ENCODE measurements at places on chromosomes 5 and 9.

DNA sequence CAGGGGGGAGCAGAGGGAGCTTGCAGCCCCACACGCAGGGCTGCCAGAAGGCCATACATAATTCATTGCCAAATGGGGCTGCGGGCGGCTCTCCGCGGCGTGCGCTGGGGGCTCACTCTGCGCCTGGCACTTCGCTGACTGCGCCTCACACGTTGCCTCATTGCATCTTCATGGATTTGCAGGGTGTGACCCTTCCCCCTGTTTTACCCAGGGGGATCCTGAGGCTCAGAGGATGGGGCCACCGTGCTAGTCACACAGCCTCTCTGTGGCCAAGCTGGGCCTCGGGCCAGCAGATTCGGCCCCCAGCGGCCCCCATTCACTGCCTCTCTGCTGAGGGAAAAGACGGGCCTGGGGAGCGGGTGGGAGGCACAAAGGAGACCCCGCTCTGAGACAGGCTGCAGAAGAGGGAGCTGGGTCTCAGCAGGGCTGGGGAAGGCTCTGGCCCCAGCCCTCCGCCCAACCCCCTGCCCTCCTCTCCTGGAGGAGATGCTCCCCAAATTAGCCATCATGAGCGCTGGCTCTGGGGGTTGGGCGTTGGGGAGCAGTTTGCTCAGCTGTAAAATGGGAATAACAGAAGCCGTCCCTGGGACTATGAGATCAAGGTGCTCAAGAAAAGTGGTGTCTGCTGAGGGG lies 115.5 kb downstream of the C9orf50 start:
- DNase-seq: no peak

- DNase-seq: peak; percentile 87
Measured at GRCh38 chr9:109320742-109321448, at the start of gene EPB41L4B. Gene EPB41L4B (minus strand): TSS chr9:109321059. CDS start chr9:109320446, 613 bp downstream.

- DNase-seq: no peak
Measured at GRCh38 chr9:118928722-118929121, 440.5 kb downstream of the BRINP1 start.

DNA sequence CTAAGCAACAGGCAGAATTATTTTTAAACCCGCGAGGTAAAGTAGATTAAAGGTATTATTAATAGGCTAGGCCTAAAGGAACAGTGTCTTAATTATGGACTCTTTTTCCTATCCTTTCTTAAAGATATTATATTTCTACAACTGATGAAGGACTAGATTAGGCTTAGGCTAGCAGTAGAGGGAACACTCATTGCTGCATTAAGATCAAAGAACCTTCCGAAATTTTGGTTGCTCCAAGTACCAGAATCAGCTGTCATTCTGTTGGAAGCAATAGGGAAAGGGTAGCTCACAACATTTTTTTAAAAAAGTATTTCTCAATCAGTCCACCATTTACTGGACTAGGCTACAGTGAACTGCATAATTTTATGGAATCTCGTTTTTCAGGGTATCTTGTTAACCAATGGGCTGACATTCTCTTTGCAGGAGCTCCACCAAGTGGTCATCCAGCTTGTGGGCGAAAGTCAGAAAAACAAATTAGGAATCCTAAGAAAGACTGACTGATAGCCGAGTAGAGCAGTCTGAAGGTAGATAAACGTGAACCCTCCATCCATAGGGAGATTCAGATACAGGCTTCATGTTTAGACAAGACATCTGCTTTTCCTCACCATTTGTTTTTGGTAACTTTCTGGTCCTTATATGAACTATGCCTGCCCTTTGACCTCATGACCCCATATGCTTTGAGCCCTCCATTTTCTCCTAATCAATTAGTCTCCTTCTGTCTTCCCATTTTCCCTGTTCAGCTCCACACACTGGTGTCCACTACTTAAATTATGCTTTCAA lies 103.6 kb upstream of the CHD1 start:
- DNase-seq: peak; percentile 29

GRCh38 chr9:5425006-5425628 lies 12.6 kb downstream of the PLGRKT start:
- DNase-seq: peak; percentile 7

- peak; percentile 64 for DNase-seq
Measured at GRCh38 chr9:124941679-124942561, 1.0 kb upstream of the GOLGA1 start.

Measured in NCI-H1092 treated with DMSO at 0.1 percent for 48 hours (cell line).